ENCODE measurements at places on chromosomes 2 and 18. TPM values are rescaled to one million over a fixed set of nuclear protein-coding genes. Genes with fewer than 3 reads are reported as not detected.

- DNase-seq: no peak
Measured at GRCh38 chr2:73255907-73256617, 22.0 kb downstream of the CCT7 start.

DNA sequence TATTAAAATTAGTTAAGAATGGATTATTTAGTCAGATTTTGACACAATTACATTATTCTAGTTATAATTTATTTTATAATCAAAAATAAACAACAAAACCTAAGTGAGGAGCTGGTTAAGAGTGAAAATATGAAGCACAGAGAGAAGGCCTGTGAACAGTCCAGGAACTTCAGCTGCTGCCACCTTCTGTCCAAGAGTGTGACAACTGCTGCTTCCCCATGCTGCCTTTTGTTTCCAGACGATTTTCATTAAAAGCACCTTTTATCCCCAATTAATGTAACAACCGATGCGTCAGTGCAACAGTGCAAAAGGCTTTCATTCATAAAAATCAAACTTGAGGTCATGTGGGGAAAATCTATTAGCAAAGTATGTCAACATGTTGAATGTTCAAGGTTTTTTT is 363.6 kb downstream of the CTNNA2 start:
- peak; percentile 18 for DNase-seq

Gene AFF3
- total RNA-seq: 6.8 TPM

- DNase-seq: peak; percentile 81
Measured at GRCh38 chr2:172208791-172209325, 106.2 kb upstream of the DLX2 start.

DNA sequence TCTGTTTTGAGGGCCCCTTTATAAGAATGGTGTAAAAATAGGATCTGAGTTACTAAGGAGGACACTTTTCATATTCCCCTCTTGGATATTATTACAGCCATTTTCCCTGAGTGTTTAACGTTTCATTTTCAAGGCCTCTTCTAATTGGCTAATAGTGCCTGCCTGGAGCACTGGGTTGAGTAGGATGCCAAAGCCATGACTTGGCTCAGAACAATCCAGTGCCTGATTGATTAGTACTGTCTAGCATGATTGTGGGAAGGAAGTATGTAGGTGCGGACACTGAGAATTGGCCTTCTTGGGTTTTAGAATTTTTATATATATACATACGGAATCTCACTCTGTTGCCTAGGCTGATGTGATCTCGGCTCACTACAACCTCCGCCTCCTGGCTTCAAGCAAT is 66.1 kb downstream of the NAB1 start:
- peak; percentile 40 for DNase-seq

- peak; percentile 57 for DNase-seq
Measured at GRCh38 chr18:5556310-5556974, 12.6 kb upstream of the EPB41L3 start.

DNA sequence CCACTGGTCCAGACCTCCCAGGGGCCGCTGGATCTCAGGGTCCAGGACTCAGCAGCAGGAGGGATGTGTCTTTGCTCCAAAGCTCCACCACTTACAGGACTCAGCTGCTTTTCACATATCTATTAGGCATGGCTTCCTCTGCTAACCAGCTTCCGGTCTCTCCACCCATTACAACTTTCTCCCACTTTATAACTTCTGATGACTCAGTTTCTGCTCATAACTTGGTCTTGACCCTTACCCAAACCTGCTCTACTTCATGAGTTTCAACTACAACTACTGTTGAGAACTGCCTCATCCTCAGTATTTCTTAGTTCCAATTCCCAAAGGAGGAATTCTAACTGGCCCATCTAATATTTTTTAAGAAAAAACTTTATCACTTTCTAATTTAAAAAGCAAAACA is 17.2 kb downstream of the SULT1C2 start:
- peak; percentile 83 for DNase-seq

Gene SGPP2
- total RNA-seq: not detected

Gene PPM1B
- 22.6 TPM for total RNA-seq

- DNase-seq: no peak
Measured at GRCh38 chr2:127183771-127184170, 36.3 kb downstream of the CYP27C1 start.

DNA sequence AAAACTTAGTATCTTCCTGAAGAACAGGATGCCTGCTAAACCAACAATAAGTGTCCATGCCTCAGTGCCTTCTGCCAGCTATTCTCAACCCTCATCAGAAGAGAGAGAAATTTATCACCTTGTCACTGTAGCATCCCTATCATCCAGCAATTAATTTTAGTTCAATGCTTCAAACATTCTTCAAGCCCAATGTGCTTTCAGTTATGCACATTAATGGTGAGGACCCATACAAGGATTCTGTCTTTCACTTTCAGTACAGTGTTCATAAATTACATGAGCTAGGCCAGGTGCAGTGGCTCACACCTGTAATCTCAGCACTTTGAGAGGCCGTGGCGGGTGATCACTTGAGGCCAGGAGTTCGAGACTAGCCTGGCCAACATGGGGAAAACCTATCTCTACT is 47.0 kb upstream of the MSH6 start:
- DNase-seq: no peak

DNA sequence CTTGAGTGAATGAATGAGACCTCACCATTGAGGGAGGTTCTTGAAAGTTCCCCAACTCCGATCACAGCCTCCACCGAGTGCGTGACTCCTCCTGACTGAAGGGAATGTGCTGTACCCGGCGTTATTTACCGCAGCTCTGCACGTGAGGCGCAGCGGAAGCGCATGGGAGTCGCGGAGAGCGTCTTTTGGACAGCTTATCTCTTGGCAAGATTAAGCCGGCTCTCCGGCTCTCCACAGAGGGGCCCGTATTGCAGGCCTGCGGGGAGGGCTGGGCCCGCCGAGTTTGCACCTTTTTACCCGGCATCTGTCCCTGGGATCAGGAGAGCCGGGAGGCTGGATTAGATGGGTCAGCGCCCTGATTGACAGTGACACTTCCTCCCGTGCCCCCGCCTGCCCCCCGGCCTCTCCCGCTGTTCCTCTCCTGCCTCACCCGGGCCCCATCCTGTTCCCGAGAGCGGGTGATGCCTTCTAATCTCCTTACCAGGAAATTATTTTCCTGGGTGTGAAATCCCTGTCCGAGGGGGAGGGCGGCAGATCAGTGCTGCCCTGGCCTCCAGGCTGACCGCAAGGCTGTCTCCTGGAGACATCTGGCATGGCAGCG is 176.3 kb downstream of the INHBB start:
- DNase-seq: no peak

DNA sequence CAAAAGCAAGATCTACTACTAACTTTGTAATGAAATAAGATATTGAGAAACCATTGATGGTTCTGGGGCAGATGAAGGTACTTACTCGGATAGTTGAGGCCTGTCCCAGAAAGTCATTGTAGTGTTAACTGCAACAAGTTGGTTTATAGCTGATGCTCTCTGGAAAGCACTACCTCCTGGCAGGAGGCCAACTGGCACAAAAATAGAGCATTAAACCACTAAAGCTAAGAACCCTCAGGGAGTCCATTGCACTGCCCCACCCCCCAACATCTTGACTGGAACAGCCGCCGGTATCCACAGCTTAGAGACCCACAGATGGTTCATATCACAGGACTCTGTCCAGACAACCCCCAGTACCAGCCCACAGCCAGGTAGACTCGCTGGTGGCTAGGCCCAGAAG is 552.5 kb upstream of the CRIM1 start:
- DNase-seq: no peak
